ENCODE measurements at places on chromosomes 13 and 19. TPM values are rescaled to one million over a fixed set of nuclear protein-coding genes. Genes with fewer than 3 reads are reported as not detected.

Gene EFNB2
- polyA plus RNA-seq, result 11.8 TPM

Gene LGALS7
- polyA plus RNA-seq, result not detected

Gene FSD1
- 0.10 TPM for polyA plus RNA-seq

Gene GJB2
- 0.90 TPM for polyA plus RNA-seq

DNA sequence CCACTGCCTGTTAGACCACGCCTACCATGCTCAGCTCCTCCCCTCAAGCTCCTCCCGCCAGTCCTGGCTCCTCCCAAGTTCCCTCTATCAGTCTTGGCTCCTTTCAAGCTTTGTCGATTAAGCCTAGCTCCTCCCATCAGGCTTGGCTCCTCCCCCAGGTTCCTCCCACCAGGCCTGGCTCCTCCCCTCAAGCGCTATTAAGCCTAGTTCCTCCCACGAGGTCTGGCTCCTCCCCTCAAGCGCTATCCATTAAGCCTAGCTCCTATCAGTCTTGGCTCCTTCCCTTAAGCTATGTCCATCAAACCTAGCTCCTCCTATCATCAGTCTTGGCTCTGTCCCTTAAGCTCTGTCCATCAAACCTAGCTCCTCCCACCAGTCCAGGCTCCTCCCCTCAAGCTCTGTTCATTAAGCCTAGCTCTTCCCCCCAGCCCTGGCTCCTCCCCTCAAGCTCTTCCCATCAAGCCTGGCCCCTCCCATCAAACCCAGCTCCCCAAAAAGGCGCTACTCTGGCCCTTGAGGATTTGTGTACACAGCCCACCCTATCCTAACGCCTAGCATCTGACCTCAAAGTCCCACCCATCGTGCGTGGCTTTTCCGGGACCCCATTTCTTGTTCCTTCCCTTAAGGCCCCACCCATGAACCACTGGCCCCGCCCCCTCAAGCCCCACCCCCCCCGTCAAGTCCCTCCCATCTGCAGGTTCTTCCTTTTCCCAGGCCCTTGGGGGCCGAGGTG, 10.0 kb downstream of the CAMSAP3 start:
- DNase-seq, result no peak

DNA sequence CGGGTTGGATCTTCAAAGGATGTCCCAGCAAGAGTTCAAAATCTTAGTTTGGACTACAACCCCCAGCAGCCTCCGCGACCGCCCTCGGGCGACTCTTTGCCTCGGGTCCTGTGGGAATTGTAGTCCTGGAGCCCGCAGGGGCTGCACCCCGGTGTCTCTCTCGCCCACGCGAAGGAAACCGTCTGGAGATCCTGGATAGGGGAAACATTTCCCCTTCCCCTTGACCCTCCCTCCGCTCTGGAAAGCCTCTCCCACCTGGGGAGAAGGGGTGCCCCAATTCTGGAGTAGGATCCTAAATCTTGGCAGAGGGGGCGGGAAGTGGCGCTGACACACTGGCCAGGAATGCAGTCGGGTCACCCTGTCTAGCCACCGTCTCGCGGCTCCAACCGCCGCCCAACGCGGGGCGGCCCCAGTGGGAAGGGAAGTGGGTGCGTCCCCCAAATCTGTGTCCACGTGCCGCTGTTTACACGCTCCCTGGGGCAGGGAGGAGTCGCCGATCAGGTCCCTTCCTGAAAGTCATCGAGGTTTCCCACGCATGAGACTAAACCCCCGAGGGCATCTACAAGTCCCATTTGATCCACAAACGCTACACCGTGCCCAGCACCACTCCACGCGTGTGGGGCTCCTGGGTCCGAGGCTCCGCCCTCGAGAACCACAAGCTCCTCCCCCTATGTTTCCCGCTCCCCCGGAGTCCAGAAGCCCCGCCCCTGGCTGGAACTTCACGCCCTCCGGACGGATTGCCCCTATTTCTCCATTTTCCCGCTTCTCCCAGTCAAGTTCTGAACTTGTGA, 761 bp upstream of the PPP1R13L start:
- peak; percentile 87 for DNase-seq

Gene CYP4F2
- polyA plus RNA-seq, result not detected

- no peak for DNase-seq
These were observed 99.1 kb downstream of the UQCRFS1 start for GRCh38 chr19:29113838-29114237.

DNA sequence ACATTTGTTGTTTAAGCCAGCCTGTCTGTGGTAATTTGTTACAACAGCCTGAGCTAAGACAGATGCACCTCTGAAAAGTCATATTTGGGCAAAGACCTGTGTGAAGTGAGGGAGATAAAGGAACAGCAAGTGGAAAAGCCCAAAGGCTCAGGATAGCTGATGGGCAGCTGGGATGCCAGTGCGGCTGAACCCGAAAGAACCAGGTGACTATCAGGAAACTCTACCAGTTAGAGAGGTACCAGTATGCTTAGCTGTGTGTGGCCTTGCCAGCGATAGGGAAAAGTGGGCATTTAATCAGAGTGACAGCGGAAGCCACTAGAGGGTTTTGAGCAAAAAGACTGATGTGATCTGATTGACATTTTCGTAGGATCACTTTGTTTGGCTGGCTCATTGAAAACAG, 764.8 kb upstream of the GPC6 start:
- no peak for DNase-seq

DNA sequence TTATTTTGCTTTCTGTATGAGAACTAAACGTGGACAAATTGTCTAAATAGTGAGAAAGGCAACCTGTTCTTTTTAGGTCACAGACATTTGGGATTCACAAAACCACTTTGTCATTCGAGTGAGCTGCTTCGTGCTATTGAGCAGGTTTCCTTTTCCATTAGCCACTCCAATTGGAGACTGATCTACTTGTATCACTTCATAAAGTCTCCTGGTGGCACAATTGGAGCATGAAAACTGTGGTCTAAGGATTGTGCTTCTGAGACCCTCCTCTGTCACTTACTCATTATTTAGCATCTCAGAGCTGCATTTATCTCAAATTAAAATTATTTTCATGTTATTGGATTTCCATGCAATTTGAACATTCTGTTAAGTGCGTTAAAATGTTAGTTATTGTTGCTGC, 397.7 kb downstream of the TDRD3 start:
- DNase-seq, result no peak

DNA sequence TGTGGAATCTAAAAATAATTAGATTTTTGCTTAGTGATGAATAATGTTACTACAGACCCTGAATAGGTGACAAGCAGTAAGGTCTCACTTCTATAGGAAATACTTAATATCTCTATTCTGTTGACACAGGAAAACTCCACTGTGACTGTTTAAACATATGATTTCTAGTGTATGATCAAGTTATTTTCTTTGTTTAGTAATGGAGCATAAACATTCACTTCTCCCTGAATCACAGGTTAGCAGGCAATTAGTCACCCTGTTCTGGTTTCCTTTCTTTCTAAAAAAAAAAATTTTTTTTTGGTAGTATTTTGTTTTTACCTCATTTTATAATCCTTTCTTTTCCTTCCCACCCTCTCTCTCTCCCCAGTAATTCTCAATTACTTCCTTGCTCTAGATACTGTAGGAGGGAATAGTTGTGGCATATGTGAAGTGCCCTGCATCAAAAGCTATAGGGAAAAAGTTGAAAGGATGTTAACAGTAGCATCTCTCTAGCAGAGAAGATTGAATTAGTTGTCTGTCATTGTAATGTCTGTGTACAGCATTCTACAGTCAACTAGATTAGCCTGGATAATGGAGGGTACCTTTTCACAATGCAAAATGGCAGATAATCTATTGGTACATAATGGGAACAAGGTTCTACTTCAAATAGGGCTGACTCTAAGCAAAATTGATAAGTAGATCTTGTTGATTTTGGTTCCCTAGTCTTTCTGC, 3.5 kb downstream of the HS6ST3 start:
- no peak for DNase-seq

DNA sequence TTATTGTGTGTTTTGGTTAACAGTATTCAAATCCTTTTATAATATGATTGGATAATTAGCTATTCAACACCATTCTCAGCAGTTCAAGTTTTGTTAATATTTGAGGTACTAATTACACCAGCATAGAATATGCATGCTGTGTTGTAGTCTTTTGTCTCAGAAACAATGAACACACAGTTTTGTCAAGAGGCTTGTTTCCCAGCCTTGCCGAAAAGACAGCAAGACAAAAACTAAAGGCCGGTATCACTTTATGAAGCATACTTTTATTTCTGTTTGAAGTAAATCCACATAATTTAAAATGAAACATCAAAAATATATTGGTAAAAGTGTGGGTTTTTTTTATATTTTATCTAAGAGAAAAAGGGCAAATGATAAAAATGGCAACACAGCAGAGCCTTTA, 7.5 kb downstream of the GPR180 start:
- DNase-seq, result no peak

DNA sequence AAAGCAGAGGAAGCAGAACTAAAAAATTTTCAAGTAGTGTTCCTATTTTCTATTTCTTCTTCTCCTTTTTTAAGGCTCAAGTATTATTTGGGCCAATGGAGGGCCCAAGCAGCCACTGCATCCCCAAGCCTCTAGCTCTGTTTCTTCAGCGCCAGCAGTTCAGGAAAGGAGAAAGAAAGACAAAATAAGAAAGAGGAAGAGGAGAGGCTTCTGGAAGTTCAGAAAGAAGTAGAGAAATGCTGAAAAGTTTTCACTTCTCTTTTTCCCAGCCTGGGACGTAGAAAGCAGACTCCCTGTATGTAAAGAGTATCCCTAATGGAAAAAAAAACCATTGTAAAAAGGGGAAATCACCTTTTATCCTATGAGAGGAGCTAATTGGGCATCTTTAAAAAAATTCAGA, 165.5 kb upstream of the KLF12 start:
- no peak for DNase-seq

DNA sequence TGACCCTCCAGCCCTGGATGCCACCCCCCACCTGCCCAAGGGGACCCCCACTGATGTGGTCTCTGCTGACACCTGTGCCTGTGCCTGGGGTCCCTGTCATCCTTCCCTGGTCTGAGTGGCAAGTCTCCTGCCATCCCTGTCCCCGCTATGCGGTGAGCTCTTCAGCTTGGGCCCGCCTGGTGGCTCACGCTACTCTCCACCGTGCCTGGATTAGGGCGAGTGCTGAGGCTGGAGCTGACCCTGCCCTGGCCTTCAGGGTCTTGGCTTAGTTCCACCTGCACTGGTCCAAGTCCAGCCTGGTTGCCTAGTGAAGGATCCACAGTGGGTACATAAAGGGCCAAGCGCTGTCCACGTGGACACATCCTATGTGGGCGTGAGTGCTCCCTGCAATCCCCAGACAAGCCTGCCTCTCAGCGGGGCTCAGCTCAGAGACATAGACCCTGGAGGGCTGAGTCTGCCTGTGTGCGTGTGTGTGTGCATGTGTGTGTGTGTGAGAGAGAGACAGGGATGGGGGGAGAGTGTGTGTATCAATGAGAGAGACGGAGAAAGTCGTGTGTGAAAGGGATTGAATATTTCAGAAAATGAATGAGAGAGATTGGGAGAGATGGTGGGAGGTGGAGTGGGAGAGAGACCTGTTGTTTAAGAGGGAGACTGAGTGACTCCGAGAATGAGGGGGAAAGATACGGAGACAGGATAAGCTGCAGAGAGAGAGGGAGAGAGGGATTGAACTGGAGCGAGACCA, 22.1 kb downstream of the WTIP start:
- no peak for DNase-seq

Gene DPP9
- 34.0 TPM for polyA plus RNA-seq

GRCh38 chr19:19006213-19006612, 27.1 kb downstream of the SUGP2 start:
- DNase-seq, result no peak

DNA sequence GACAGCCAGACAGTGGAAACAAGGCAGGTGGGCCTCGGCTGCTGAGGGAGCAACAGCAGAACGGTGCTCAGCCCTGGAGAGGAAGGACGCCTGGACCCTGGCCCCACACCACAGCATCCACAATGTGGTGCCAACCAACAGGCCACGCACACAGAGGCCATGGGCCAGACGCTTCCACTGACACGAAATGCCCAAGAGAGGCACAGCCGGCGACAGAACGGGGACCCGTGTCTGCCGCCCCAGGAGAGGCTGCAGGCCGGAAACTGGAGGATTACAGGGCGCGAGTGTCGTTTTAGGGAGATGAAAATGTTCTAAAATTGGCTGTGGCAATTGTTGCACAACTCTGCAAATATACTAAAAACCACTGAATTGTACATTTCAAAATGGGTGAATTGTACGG, 69.7 kb downstream of the RASA3 start:
- no peak for DNase-seq

Gene HCST
- 17.6 TPM for polyA plus RNA-seq

DNA sequence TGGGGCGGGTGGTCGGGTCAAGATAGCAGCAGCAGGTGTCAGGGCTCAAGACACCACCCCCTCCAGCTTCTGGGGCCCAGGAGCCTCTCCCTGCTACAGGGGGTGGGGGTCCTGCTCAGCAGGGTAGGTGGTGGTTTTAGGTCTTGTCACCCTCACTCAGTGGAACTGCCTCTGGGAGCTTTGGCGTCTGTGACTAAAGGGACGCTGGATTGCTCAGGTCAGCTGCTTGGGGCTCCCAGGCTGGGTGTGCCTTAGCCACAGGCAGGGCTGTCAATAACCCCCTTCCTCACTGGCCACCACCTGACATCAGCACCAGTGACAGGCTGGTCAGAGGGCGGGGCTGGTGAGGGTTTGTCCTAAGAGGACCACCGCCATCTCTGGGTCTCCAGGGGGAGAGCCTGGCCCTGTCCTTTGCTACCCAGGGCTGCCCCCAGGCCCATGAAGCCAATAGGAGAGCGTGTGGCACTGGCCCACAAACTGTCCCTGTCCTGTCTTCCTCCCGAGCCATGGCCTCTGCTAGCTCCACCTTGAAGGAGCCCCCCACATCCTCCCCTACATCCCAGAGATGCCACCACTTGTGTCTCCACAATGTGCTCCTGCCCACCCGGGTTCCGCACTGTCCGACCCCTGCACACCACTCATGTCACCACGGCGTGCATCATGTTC, 36.4 kb downstream of the MAU2 start:
- no peak for DNase-seq

- no peak for DNase-seq
These were observed 1.7 kb upstream of the PTGER1 start for GRCh38 chr19:14476673-14477401.

All from heart right ventricle (tissue), 16 donors.